Stimulated activated CD8-positive, alpha-beta memory T cell treated with anti-CD3 and anti-CD28 coated beads, Interleukin-4, amount 100 ng/mL, for 1 hour (primary cell): ENCODE measurements at places on chromosomes 5 and 9.

DNA sequence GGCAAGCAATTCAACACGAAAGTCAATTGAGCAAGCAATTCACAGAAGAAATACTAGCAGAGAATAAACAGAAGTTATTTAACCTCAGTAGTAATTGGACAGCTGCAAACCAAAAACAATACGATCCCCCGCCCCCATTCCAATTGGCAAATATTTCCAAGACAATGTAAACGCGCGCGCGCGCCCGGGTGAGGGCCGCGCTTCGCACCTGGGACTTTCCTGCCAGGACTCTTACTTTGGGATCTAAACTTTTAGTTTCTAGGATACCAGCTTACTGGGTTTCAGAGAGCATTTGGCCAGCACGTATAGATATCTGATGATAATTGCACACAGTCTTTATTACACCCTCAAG is 8.6 kb downstream of the RUFY1 start:
- DNase-seq: no peak

DNA sequence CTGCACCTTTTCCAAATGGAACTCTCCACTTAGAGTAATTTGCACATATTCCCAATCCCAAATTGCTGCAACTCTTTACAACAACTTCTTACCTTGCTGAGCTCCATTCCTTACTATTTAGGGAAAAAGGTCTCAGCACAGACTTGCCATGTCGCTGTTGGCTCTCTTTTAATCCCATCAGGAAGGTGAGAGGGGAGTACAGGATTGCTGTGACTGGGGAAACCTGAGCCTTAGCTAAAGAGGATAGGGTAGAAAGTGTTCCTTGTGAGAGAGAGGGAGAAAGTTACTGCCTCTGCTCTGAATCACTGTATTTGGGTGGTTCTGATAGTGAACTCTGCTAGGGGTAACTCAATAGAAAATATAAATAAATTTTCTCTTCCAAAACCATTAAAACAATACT is 43.7 kb upstream of the GABRA1 start:
- no peak for DNase-seq

DNA sequence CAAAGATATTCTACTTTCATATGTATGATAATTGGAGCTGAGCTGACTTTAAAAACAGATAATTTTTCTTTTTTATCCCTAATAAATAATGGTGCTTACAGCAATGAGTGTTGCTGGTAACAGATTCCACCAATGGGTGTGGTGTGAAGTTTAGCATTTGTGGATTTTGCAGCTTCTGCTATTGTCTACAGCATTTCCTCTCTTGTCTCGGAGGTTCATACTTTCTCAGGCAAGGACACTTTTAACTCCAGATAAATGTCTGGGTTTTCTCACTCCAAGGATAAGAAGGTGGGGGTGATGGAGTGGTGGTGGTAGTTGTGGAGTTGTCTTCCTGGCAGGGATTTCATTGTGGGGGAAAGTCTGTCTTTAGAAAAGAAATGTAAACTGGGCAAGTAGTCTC is 120.0 kb upstream of the CDKN2B start:
- no peak for DNase-seq

DNA sequence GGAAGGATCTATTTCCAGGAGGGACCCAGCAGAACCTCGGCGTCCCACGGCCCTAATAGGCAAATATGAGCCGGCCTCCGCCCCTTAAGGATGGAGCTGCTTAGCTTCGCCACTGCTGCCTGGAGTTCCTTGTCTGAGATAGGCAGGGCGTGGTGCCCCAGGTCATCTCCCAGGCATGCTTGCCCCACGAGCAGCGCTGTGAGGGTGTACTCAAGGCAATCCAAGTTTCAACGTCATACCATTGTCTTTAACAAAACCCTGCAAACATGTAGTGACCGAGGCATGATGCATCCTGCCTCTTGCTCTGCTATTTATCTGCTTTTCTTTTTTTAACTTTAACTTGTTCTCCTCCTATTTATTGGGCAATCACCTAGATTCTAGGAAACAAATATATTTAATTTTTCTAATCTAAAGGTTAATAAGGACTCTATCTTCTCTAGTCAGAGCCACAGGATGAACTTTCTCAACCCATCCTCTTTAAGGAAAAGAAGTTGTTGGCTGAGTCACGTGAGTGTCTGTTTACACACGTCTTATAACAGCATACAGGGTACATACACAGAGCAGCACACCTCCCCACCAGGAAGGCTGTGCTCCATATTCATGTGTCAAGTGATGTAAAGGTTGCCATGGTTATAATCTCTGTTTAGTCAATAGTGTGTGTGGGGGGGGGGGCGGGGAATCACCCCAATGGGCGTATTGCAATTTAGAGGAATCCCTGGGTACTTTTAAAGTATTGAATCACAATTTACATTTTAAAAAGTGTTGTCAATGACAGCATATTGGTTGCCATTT is 27.3 kb upstream of the ZSWIM6 start:
- no peak for DNase-seq

DNA sequence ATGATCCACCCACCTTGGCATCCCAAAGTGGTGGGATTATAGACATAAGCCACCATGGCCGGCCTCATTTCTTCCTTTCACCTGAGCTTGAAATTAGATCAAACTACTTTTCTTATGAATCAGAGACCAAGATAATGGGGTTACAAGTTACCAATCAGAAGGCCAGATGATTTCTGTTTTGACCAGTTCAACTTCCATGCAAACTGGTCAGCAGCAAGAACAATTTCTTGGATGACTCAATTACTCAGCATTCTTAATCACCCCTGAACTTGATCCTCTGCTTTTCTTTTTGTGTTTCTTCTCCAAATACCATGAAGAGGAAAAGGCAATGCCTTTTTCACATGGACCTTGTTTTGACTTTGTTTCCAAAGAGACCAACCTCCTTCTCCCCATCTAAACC is 10.0 kb upstream of the PLIN2 start:
- no peak for DNase-seq

DNA sequence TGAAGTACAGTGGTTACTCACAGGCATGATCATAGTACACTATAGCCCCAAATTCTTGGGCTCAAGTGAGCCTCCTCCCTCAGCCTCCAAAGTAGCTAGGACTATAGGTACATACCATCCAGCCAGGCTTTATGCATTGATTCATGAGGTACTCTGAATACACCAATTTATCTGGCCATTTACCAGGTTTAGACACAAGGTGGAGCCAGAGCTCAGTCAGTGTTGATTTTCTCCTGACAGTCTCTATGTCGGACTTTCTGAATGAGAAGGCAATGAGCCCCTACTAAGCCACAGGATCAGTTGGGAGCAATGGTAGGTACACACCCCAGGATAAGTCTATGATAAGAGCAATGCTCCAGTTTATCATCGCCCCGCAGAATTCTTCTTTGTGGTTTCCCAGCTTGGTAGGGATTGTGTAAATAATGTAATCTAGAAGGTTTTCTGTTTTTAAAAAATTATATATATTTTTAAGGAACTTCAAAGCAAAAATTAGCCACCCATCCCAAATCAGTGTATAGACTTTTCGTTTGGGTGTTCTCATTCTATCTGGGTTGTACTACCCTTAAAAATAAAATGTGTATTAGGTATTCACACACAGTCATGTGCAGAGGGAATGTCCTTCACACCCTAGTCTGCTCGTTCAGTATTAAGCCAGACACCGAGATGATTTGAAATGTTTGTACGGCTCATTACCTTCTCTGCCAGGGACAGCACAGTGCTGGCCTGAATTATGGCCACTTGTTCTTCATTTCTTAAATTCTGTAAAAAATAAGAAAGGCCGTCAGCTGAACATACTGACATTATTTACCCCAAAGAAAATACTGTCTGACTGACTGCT is 118.4 kb upstream of the DPYSL3 start:
- peak; percentile 21 for DNase-seq

DNA sequence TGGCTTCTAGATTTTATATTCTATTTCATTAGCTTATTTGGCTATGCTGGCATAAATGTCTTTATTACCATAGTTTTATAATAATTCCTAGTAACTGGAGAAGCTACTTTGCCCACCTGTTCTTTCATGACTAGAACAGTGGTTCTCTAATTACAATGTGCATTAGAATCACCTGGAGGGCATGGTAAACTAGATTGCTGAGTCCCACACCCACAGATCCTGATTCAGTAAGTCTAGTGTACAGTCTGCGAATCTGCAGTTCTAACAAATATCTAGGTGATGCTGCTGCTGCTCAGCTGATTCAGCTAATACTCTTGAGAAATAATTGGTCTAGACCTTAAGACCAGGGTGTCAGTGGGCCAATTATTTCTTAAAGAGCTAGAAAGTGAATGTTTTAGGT is 35.5 kb downstream of the RNF38 start:
- no peak for DNase-seq

DNA sequence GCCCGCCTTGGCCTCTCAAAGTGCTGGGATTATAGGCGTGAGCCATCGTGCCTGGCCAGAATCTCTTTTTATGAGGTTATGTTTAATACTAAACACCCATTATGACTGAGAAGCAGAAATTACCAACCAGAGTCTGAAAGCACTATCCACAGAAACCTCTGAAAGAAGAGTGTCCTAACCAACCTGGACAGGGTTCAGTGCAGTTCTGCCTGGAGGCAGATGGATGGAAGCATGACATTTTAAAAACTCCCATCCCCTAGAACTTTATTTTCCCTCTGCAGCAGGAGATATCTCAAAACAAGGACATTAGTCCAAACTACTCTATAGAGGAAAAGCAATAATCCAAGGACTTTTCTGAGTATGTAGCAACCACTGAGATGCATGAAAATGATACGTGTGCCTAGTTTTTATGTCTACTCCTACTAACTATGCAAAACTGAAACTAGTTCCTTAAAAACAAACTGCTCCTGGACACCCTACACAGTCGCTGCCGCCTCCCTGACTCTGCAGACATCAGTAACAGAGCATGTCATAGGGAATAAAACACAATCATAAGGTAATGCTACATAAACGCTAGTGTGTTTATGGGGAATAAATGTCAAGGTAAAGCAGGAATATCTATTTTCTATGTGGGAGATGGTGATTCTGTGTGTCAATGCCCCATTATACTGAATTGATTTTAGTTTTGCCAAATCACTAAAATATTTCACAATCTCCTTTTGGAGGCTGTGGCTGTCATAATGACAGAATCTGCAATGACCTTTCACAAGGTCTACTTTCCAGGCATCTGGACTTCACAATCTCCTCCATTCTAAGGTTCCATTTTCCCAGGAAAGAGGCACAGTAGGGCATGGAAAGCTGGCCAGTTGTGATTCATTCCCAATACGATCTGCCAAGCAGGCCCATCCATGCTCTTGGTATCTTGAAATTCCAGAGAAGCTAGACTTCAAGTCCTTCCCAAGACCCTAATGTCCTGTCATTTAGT is 122.8 kb downstream of the SIL1 start:
- no peak for DNase-seq

GRCh38 chr5:28726815-28727214 is 1688.4 kb upstream of the CDH9 start:
- no peak for DNase-seq

DNA sequence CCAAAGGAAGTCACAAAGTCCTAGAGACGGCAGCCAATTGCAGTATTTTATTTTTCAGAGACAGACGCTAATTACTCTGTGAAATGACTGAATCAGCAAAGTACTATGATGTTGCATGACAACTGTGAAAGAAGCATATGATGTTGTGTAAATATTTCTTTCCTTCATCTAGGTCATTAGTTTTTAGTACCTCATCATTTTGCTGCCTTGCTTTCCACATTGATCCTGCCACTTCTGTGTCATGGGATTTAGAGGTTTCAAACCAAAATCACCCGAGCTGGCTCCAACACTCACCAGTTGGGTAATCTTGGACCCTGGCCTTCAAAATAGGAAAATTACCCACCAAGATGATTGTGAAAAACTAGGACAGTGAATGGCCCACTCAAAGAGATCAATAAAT is 585.2 kb downstream of the ACTL7B start:
- no peak for DNase-seq

- no peak for DNase-seq
Measured at GRCh38 chr9:131981116-131981776, 98.4 kb downstream of the MED27 start.

GRCh38 chr5:103458497-103459040 is 104.0 kb downstream of the NUDT12 start:
- no peak for DNase-seq

GRCh38 chr5:160165137-160166068 is 46.2 kb upstream of the PWWP2A start:
- DNase-seq: no peak

DNA sequence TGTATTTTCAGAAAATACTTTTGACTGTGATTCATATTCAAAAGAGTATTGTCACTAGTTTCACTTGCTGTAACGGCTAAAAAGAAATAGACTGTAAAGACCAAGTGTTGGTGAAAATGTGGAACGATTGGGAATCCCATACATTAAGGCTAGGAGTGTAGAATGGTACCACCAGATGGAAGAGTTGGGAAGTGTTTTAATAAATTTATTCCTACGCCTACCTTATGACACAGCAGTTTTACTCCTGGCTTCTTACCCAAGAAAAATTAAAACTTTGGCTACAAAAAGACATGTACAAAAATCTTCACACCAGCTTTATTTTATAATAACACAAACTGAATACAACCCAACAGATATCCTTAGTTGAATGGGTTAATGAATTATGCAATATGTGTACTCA is 256.2 kb downstream of the TAF11L14 start:
- no peak for DNase-seq

DNA sequence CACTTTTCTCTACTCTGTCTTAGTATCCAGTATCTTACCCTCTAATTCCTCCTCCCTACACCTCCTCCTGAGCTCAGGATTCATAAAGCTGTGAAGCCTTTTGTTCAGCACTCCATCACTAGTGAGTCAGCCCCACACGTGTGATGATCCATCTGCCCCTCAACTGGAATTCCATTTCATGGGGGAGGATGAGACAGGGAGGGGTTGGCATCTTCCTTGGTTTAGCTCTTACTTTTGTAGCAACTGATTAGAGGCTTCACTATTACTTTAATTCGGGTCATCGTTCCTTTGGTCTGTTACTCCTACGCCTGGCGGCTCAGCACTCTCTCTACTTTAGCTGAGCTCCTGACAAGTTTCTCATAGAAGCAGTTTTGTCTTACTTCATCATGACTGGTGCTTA is 11.8 kb downstream of the BTNL8 start:
- no peak for DNase-seq

- no peak for DNase-seq
Measured at GRCh38 chr9:119556129-119556875, 187.1 kb upstream of the BRINP1 start.

- peak; percentile 23 for DNase-seq
Measured at GRCh38 chr5:139565411-139566305, 4.5 kb downstream of the UBE2D2 start.

GRCh38 chr9:4667681-4668080 is 1.4 kb upstream of the SPATA6L start:
- no peak for DNase-seq

GRCh38 chr9:104232781-104233341 is 138.8 kb downstream of the SMC2 start:
- no peak for DNase-seq

GRCh38 chr5:157613385-157614245 is 38.0 kb upstream of the ADAM19 start:
- DNase-seq: no peak

DNA sequence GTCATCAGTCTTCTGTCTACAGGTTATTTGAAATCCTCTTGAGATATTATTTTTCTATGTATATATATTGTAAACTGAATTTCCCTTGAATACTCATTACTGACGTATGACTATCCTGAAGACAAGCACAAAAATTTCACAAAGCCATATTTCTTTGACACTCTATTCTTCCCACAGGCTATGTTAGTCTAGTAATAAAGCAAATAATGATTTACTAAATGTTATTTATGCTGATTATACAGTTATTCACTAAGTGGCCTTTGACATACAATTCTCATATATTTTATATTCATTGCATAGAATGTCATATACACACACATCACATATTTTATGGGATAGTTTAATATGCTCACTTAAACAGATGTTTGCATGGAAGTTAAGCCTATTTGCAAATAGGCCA is 793.0 kb upstream of the GRAMD2B start:
- DNase-seq: no peak

- DNase-seq: no peak
Measured at GRCh38 chr5:178326374-178326715, 93.7 kb upstream of the PHYKPL start.
